Mucosa of descending colon (tissue), 3 donors: ENCODE measurements at places on chromosomes 13 and 19.

DNA sequence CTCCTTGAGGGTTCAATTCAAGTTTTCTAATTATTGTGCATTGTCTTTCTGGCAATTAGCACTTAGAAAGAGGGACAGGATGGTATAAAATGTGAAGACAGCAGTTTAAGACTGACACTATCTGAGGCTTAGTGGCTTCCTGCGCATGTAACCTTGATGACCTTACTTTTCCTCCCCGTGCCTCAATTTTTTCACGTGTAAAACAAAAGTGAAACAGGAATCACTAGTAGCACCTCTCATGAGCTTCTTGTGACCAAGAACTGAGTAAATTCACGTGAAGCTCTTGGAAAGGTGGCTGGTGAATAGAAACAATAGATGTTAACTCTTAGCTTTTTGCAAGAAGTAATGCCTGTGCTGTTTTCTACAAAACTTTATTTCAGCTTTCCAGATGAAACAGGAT lies 233.9 kb downstream of the LMO7 start:
- no peak for DNase-seq

- no peak for DNase-seq
Measured at GRCh38 chr13:76812206-76812897, 73.9 kb downstream of the KCTD12 start.

- no peak for DNase-seq
Measured at GRCh38 chr13:95355494-95355893, 54.2 kb upstream of the ABCC4 start.

GRCh38 chr13:59250336-59251189 lies 913.2 kb downstream of the DIAPH3 start:
- no peak for DNase-seq

- no peak for DNase-seq
Measured at GRCh38 chr13:27839809-27840467, 47.7 kb downstream of the GSX1 start.

- DNase-seq = no peak
Measured at GRCh38 chr19:30924670-30925069, 424.6 kb downstream of the TSHZ3 start.

GRCh38 chr13:34698945-34699344 lies 243.1 kb upstream of the NBEA start:
- DNase-seq = no peak

- DNase-seq = no peak
Measured at GRCh38 chr19:48887861-48888612, 10.5 kb downstream of the TULP2 start.

DNA sequence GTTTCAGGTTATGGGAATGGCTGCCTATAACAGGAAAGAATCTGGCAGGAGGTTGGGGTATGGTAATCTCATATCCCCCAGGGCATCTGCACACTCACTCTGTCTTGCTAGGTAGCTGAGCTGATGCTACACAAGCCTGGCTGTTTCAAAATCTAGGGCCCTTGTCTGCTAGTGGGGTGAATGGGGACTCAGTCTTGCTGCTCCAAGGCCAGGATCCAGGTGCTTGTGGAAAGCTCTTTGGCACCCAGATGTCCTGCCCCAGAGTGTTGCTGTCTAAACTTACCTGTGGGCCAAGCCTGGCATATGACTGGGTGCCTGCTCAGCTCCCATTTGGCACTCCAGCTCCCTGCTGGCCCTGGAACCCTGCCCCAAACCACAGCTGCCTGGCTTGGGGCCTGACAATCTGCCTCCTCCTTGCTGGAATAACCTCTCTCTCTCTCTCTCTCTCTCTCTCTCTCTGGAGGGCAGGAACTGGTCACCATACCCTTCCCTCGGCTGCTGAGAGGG lies 158.1 kb upstream of the TSC22D1 start:
- no peak for DNase-seq

DNA sequence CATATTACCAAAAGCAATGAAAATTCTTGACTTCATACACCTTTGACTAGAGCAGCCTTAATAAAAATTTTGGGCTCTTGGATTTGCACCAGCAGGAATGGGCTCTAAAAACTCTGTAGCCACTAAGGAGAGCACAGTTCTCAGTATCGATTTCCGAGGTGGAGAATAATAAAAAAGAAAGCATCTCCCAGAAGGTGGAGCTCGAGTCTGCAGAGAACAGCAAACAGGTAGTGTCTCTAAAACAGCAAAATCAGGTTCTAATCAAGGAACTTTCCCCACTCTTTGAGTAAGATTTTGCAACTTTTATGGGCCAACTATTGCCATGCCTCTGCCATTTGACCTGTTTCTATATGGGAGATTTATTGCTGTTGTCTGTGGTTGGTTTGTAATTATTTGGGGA lies 258.7 kb upstream of the GPC6 start:
- peak; percentile 8 for DNase-seq

- no peak for DNase-seq
Measured at GRCh38 chr13:42102961-42103865, 54.8 kb downstream of the DGKH start.

GRCh38 chr19:46515879-46516350 lies 20.2 kb upstream of the PNMA8B start:
- DNase-seq = no peak

- no peak for DNase-seq
Measured at GRCh38 chr19:54916822-54917221, 10.9 kb downstream of the NCR1 start.

- no peak for DNase-seq
Measured at GRCh38 chr19:58407658-58408151, 744 bp upstream of the ZNF584 start.

- no peak for DNase-seq
Measured at GRCh38 chr13:27283906-27284493, 13.4 kb downstream of the RASL11A start.

DNA sequence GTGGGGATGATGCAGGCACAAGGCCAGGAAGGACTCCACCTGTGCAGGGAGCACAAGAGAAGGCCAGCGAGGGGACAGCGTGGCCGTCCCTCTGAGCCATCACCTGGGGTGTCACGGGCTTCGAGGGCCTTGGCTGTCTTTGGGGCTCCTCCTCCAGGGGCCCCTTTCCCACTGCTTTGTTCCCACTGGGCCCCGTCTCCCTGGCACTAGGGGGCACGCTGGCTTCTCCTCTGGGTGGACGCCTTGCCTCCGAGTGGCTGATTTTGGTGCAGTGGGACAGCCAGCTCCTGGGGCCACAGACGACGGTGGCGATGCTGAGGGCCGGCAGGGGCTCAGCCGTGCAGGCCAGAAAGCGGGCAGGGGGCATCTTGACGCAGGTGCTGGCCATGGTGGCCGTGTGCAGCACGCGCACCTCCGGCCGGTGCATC lies 43.2 kb upstream of the GRTP1 start:
- no peak for DNase-seq

DNA sequence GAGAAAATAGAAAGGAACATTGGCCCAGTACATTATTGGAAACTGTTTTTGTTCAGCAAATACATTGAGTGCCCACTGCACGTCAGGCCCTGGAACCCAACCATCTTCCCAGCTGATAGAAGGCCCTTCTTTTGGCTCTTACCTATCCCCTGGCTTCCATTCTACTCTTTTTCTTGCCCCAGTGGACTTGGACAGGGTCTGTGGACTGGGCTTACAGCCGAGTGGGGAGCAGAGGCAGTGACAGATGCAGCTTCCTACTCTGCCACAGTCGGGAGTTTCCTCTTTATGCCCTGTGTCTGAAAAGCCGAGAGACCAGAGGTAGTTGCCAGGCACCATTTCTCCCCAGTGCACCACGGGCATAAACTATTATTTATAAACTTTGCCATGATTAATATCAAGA lies 70.4 kb downstream of the ARHGAP35 start:
- no peak for DNase-seq

DNA sequence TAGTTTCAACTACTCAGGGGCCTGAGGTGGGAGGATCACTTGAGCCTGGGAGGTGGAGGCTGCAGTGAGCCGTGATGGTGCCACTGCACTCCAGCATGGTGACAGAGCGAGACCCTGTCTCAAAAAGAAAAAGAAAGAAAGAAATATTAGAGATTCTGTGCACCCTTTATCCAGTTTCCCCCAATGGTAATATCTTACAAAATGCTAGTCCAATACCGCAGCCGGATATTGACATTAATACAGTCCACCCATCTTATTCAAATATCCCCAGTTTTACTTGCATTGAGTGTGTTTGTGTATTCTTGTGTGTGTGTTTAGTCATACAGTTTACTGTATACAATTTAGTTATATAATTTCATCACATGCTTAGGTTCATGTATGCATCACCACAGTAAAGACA lies 8.6 kb upstream of the IFNL4 start:
- DNase-seq = no peak

- DNase-seq = no peak
Measured at GRCh38 chr19:51644636-51645271, 1.9 kb downstream of the SIGLEC14 start.

DNA sequence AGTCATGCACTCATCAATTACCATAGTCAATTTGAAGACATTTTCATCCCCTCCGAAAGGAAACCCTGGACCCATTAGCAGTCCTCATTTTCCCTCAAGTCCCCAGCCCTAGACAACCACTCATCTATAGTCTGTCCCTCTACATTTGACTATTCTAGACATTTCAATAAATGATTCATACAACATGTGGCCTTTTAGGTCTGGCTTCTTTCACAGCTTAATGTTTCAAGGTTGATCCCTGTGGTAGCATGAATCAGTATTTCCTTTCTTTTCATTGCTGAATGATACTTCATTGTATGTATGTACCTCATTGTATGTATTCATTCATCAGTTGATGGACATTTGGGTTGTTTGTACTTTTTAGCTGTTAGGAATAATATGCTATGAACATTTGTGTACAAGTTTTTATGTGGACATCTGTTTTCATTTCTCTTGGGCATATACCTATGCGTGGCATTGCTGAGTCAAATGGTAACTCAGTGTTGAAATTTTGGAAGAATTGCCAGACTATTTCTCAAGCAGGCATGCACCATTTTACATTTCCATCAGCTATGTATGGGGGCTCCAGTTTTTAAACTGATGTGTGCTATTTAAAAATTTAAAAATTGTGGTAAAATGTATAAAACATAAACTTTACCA lies 18.4 kb downstream of the SPATA13 start:
- DNase-seq = no peak

DNA sequence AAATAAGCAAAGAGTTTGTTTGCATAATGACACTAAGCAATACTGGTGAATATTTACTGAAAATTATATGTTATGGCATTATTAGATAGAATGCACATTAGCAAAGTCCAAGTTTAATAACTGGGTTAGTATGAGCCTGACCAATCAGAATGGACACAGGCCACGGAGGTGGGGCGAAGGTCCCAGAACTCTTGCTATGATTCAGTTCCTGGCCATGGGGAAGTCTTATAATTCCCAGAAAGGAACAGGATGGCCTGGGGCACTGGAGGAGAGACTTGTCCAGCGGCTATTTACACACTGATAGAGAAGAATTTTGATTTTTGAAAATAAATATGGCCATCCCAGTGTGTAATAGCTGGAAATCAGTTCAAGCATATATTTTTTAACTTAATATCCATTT lies 372.0 kb downstream of the EFNB2 start:
- no peak for DNase-seq

DNA sequence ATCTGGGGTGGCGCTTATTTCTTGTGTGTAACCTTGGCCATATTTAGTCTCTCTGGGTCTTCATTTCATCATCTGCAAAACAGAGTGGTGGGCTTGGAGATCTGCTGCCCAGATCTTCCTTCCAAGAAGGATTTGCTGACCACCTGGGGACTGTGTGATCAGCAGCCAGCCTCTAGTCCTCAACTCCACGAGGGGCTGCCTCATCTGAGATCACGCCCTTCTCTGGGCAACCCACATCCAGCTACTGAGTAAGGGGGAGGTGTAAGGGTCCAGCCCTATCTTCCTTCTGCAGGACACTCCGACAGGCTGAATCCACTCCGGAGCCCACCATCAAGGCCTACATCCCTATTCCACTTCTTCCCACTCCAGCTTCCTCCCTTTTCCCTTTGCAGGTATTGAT lies 57.9 kb downstream of the CHST8 start:
- no peak for DNase-seq

DNA sequence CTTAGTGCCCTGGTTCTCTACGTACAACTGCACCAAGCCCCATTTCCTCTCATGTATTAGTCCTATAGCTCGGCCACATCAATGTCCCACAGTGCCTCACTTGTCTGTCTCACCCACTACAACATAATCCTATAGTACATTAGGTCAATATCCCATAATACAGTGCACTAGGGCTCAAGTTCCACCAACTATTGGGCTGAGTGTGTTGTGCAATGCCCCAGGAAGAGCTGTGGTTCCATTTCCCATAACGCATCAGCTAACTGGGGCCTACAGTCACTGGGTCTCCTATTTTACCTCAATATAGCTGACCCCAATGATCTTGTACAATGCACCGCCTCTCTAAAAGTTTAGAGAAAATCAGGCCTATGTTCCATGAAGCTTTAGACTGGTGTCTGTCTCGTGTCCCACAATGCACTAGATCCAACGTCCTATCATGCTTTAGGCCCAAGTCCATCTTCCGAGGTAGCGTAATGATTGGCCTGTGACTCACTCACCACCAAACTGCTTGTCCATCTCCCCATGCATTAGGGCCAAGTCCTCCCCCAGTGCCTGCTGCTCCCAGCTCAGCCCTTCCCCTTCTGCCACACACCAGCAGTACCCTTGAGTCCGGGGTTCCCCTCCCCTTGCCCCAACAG lies 21.8 kb downstream of the TSKS start:
- DNase-seq = no peak

- DNase-seq = no peak
Measured at GRCh38 chr13:98297051-98297450, 120.0 kb upstream of the RNF113B start.

- no peak for DNase-seq
Measured at GRCh38 chr13:52414963-52415362, 9.0 kb upstream of the THSD1 start.

DNA sequence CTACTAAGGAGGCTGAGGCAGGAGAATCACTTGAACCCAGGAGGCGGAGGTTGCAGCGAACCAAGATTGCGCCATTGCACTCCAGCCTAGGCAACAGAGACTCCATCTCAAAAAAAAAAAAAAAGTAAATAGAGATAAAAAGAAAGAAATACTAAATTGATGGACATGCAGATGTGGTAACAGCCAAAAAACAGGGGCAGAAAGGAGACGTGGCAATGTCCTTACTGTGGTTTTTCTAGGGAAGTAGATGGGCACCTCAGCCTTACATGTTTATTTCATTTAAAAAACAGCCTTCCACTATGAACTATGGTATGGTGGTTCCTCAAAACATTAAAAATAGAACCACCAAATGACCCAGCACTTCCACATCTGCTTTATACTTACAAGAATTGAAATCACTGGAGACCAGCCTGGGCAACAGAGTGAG lies 6.5 kb upstream of the EIF3G start:
- DNase-seq = no peak

DNA sequence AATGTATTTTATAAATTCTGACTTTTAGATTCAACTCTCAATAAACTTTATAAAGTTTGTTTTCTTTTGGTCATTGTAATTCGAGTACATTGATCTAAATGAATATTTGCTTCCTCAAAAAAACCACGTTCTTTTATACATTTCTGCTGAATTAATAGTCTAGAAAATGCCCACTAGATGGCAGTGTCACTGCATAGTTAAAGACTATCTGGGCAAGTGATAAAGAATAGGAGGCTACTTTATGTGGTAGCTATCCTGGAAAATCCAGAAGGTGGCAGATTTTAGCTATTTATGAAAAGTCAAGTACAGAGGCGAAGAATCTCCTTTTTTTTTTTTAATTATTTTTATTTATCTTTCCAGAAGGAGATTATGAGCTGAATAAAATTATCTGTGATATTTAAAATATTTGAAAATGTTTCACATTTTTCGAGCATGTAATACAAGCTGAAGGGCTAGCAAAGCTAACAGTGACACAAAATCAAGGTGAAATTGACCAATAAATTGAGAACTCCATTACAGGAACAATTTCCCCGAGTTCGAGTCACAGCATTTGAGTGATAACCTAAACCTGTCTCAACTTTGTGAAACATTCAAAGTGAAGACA lies 221.8 kb downstream of the OLFM4 start:
- DNase-seq = no peak
